ENCODE measurements at places on chromosomes 6 and 20. TPM values are rescaled to one million over a fixed set of nuclear protein-coding genes. Genes with fewer than 3 reads are reported as not detected.

Gene GMPR
- 4.9 TPM for total RNA-seq

Gene LCA5
- total RNA-seq = 11.5 TPM

Gene FNDC1
- total RNA-seq = 30.5 TPM

Gene CLPSL2
- total RNA-seq = not detected

Gene CDH26
- 0.32 TPM for total RNA-seq

Gene DCDC2
- not detected for total RNA-seq

Gene DDX43
- total RNA-seq = 2.8 TPM
